ENCODE measurements at places on chromosomes 6 and 20. TPM values are rescaled to one million over a fixed set of nuclear protein-coding genes. Genes with fewer than 3 reads are reported as not detected.

GRCh38 chr6:83708970-83709747 is at the start of gene SNAP91:
Gene SNAP91 (minus strand): TSS chr6:83709101. CDS start chr6:83707927, 1,174 bp downstream.
- DNase-seq = peak; percentile 39

The CD24 gene
- total RNA-seq = under 0.01 TPM

The SHLD1 gene
- total RNA-seq = 2.6 TPM

- DNase-seq = no peak
Observed at GRCh38 chr20:63502671-63503172, 3.8 kb upstream of the EEF1A2 start.

The EEF1A2 gene
- total RNA-seq = 14.8 TPM

DNA sequence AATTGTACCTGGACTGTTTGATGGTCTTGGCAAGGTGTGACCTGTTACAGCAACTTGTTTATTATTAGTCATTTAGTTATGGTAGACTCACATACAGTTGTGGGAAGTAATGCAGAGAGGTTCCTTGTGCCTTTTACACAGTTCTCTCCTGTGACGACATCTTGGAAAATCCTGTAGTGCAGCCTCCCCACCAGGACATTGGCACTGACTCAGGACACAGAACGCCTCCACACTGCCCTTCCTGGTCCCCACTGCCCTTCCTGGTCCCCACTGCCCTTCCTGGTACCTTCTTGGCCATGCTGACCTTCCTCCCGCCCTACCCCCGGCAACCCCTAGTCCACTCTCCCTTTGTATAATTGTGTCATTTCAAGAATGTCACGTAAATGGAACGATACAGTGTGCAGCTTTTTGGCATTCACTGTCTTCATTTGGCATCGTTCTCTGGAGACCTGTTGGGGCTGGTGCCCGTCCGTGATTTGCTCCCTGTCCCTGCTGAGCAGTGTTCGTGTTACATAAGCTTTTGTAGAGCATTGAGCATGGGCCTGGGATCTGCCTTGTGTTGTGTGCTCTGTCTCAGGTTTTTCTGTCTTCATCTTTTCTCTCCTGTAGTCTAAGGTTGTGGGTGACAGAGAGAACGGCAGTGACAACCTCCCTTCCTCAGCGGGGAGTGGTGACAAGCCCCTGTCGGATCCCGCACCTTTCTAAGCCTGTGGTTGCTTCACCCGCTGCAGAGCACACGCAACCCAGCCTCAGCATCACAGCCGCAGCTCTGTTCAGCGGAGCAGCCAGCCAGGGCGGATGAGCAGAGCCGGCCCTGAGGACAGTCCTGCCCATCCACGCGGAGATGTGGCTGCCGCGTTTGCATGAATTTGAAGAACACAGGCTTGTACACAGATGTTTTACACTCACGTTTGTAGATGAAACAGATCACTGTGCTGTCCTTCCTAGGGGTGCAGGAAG is 5.4 kb upstream of the DNAJC5 start:
- DNase-seq = no peak

- DNase-seq = no peak
Observed at GRCh38 chr20:10329387-10330005, 104.5 kb downstream of the MKKS start.

- no peak for DNase-seq
Observed at GRCh38 chr20:4067600-4068261, 52.4 kb upstream of the RNF24 start.

DNA sequence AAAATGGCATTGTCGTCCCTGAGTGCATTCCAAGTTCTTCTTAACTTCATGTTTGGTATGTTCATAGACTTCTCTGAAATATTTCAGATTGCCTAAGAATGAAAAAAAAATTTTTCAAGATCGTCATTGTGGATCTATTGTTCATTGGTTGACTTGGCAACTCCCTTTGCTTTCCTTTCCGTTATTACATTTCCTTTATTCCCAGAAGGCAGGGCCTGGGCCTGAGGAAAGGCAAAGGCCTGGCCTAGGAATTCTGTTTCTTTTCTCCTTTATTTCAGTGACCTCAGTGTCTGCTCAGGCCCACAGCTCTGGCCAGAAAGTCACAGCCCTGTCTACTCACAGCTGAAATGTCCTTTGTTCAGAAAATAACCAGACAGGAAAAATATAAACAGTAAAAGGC is 401.6 kb upstream of the PLCB4 start:
- DNase-seq = peak; percentile 46

DNA sequence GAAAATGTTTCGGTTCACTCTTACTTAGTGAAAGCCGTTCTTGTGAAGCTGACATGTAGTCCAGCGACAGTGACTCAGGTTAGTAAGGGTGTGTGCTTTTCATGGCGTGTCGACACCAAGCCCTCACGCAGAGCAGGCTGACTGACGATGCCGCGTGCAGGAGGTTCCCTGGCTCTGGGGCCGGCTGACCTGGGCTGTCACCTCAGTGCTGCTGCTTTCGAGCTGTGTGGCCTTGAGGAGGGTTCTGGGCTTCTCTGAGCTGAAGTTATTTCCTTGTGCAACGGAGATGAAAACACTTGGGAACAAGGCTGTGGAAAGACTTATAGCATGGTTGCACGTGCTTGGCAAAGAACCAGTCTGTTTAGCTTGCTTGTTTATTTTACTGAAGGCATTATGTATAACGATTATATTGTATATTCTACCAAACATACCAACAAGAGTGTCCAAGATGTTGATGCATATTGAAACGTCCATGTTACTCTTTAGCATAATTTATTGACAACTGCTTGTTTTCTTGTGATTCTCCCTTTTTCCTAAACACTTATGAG is 59.2 kb downstream of the PHACTR3 start:
- DNase-seq = no peak

DNA sequence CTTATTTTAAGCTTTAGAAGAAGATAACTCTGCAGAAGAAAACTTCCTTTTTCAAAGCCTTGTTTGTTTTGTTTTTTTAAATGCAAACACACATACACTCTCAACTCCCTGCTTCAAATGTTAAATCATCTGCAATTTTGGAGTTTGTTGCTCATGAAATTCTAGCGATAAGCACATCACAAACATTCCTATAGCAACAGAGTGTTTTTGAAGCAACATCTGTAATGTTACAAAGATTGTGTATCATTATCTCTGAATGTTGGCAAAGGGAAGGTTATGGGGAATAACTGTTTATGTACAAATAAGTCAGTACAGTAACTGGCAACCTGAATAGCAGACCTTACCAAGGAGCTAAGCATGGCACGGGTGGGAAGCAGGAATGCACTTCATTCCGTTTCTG is 84.8 kb upstream of the MRPS10 start:
- DNase-seq = no peak

DNA sequence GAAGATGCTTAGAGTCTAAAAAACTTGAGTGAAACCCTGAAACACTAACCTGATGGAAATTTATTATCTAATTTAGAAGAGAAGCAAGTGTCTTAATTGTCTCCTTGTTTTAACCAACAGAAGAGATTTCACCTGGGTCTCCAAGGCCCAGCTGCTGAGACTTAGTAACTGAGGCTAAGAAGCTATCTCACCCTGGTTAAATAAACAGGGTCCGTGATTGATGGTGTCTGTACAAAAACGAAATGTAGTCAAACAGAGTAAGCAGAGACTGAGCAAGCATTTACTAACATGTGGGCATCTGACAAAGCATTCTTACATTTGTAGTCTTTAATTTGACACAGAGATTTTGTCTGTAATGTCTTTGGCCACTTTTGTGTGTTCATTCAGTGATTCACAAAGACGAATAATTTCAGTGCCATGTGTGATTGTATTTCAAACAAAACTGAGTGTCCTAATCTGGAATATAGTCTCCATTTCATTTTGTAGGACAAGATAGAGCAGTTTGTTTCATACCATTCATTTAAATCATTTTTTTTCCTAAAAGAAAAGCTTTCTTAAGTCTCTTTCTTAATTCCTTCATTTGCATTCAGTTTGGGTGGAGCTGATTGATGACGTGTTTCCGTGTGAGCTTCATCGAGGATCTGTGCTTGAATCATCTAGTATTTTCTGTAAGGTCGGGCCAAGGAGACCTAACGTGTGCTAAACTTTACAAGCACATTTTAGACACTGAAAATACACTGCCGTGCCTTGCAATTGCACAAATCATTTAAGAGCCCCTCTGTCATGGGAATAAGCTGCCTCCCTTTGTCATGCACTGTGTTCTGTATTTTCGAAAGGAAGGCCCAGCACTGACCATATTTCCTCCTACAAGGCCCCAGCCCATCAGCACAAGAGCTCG is 170.6 kb upstream of the QKI start:
- DNase-seq = no peak

GRCh38 chr20:14470231-14470899 is 133.0 kb upstream of the FLRT3 start:
- no peak for DNase-seq

- no peak for DNase-seq
Observed at GRCh38 chr6:118739696-118740353, 88.4 kb upstream of the CEP85L start.

DNA sequence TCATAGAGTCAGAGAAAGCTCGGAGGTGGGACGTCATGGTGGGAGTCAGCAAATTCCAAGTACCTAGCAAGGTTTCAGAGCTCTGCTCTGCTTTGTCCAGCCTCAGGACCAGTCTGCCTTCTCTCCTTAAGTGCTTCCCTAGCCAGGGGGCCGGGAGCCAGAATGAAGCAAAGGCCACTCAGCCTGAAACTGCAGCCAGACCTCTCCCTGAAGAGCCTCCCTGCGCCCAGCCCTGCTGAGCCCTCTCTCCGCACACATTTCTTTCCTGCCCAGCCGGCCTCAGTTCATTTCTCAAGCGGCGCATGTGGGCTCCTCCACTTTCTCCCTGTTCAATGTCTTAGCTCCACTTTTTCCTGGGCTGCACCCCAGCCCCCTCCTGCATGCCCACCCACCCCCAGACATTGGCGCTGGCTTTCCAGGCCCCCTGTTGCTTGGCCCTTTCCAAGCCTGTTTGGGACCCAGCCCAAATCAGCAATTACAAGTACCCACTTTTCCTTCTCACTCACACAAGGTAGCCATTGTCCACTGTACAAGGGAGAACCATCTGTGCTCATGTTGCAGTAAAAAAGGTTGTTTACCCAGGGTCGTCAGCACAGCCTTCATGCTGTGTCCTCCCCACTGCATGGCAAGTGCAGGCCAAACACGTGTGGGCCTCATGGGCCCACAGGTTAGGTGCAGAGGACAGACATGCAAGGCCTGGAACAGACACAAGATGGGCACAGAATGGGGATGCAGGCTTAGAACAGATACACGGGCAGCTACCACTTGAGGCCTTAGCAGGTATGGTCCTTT is 147.1 kb downstream of the MRPL14 start:
- DNase-seq = no peak

- no peak for DNase-seq
Observed at GRCh38 chr6:158046201-158047126, 64.8 kb downstream of the SYNJ2 start.

- DNase-seq = no peak
Observed at GRCh38 chr20:58585753-58586540, 65.1 kb upstream of the STX16 start.

DNA sequence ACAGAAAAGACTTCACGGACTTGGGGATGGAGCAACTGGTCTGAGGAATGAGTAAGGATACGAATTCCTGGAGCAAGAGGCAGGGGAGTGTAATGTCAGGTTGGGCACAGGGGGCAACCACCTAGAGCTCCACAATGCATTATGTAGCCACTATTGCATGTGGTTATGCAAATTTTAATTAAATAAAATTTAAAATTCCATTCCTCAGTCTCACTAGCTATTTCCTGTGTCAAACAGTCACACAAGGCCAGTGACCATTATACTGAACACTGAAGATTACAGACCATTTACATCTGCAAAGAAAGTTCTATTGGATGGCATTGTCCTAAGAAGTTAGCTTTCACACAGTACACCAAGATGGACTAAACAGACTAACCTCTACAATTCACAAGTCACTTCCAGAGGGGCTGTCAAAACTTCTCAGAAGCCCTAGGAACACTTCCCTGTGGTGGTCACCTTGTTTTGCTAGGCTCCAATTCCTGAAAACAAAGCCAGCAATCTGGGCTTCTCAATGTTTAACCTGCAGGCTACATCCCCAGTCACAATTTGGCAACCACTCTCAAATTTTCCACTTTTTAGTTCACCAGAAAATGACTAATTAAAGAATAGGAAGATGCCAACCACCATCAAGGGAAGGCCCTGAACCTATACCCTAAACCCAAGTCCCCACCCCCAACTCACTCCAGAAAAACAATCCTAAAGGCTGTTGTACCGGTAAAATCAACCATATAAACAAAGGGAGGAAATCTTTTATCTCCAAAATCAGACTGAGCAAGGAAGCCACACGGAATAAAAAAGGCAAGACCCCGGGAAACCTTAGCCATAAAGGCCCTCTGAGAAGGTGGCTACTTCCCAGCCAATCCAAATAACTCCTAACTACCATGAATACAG is 34.2 kb upstream of the C20orf203 start:
- peak; percentile 47 for DNase-seq

- DNase-seq = no peak
Observed at GRCh38 chr20:63128956-63129355, 87.0 kb downstream of the YTHDF1 start.

GRCh38 chr6:168638468-168639271 is 197.7 kb downstream of the SMOC2 start:
- no peak for DNase-seq

GRCh38 chr6:10140136-10140535 is 274.7 kb downstream of the TFAP2A start:
- no peak for DNase-seq

DNA sequence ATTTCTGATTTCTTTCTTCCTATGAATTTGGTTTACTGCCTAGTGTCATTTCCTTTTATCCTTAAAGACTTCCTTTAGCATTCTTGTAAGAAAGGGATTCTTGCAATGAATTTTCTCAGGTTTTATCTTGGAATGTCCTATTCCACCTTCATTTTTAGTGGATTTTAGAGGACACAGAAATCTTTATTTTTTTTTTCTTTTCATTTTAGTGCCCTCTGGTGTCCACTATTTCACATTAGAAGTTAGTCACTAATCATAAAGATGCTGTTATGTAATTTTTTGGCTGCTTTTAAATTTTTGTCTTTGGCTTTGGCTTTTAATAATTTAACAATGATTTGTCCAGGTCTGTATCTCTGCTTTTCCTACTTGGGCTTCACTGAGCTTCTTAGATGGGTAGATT is 28.1 kb downstream of the LMBRD1 start:
- DNase-seq = no peak

- DNase-seq = no peak
Observed at GRCh38 chr20:646868-647233, 6.1 kb downstream of the SRXN1 start.

DNA sequence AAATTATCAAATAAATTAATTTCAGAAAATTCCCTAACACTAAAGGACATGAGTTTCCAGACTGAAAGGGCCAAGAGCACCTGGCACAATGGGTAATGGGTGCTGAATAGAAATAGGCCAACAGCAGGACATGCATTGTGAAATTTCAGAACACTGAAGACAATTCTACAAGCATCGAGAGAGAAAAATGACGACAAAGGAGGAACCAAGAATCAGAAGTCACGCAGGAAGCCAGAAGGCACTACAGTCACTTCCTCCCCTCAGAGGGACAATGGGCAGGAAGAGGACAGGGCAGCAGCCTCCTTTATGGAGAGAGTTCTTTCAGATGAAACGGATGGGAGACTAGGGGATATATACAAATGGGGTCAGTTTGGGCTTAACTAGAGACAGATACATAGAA is 29.6 kb downstream of the PCNA start:
- peak; percentile 71 for DNase-seq

Measured in lung microvascular endothelial cell (primary cell).